ENCODE measurements at places on chromosomes 12 and 14. TPM values are rescaled to one million over a fixed set of nuclear protein-coding genes. Genes with fewer than 3 reads are reported as not detected.

The DEPDC4 gene
- total RNA-seq, result 3.0 TPM

GRCh38 chr12:19181666-19182426 lies 52.3 kb downstream of the PLEKHA5 start:
- DNase-seq, result no peak

GRCh38 chr12:52089491-52089890 lies 10.0 kb downstream of the SMIM41 start:
- no peak for DNase-seq

The YY1 gene
- total RNA-seq, result 57.4 TPM

The ATP2A2 gene
- 279 TPM for total RNA-seq

GRCh38 chr14:63986789-63987533 lies 134.2 kb downstream of the SYNE2 start:
- no peak for DNase-seq

GRCh38 chr14:102525219-102525928 lies 15.8 kb upstream of the ANKRD9 start:
- DNase-seq, result no peak

GRCh38 chr14:90606434-90606833 lies 209.6 kb downstream of the CALM1 start:
- no peak for DNase-seq

The FOXA1 gene
- 58.4 TPM for total RNA-seq

GRCh38 chr12:115606040-115606439 lies 671.5 kb downstream of the MED13L start:
- DNase-seq, result no peak
